NCI-H2081 (cell line): ENCODE measurements at places on chromosomes 2 and 18.

DNA sequence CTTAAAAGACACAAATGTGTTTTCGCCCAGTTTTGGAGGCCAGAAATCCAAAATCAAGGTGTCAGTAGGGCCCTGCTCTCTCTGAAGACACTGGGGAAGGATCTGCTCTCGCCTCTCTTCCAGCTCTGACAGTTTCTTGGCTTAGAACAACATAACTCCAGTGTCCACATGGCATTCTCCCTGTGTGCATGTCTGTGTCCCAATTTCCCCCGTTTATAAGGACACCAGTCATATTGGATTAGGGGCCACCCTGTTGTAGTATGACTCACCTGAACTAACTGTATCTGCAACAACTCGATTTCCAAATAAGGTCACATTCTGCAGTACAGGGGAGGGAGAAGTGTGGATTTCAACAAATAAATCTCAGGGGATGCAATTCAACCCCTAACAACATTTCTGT, 263.2 kb downstream of the SS18 start:
- DNase-seq: no peak

DNA sequence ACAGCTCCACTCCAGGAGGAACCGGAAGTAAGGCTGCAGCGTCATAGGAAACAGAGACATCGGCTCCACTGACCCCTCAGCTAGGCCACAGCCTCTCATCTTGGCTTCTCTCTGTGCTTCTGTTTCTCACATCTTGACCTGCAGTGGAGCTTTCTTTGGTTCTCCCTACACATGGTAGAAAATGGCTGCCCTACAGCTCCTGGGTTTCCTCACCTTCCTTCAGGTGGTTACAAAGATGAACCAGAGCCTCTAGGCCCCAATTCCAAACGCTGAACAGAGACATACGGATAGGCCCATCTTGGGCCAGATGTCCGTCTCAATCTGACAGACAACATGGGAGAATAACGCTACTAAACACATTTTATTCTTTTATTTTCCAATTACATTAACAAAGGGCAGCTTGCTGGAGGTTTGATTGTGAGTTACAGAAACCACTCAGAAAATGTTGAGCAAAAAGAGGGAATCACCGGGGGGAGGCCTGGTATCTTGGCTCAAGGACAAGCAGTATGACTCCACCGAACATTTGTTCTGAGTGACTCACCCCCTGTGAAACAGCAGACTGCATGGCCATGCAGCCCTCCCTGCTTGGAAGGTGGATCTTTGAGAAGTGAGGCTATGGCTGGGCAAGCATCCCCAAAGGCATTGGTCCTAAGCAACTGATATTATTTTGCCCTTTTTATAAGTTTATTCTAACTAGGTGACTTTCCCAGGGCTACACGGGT, 303.5 kb downstream of the CDCA7 start:
- no peak for DNase-seq

- no peak for DNase-seq
These were observed 88.7 kb downstream of the ADAM23 start for GRCh38 chr2:206531996-206532543.

- no peak for DNase-seq
These were observed 51.0 kb upstream of the EML4 start for GRCh38 chr2:42117923-42118753.

GRCh38 chr18:68147728-68148127, 567.2 kb downstream of the TMX3 start:
- no peak for DNase-seq

GRCh38 chr2:15733867-15734673, 142.4 kb downstream of the DDX1 start:
- no peak for DNase-seq

GRCh38 chr2:35408320-35408719, 947.3 kb upstream of the CRIM1 start:
- DNase-seq: no peak

DNA sequence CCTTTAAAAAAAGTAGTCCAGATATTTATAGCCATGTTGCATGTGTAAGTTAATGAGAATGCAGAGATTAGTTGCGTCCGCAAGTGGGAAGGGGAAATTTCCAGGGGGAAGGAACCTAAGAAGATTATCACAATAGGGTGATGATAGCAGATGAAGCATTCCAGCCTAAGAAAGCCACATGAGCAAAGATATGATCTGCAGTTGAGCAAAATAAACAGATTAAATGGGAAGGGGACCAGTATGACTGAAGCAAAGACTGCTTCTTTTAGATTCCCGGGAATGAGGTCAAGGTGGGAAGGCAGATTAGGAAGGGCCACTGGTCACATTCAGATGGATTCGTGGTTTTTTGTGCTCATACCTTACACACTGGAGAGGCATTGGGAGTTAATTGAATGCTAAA, 154.6 kb upstream of the CDH2 start:
- no peak for DNase-seq
